ENCODE measurements at places on chromosomes 6 and 20.

DNA sequence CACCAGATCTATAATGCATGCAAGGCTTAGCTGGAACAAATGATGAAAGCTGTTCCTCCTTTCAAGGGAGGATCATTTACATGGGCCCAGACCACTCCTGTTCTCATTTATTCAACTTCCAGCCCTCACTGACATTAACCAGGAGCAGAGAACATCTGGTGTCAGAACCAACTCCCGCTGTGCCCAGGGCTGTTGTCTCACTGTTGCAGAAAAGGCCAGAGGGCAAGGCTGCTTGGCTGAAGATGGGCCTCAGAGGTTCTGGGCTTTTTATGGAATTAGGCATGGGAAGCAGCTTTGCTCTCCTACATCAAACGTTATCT lies 164.2 kb downstream of the GMPR start:
- no peak for DNase-seq

DNA sequence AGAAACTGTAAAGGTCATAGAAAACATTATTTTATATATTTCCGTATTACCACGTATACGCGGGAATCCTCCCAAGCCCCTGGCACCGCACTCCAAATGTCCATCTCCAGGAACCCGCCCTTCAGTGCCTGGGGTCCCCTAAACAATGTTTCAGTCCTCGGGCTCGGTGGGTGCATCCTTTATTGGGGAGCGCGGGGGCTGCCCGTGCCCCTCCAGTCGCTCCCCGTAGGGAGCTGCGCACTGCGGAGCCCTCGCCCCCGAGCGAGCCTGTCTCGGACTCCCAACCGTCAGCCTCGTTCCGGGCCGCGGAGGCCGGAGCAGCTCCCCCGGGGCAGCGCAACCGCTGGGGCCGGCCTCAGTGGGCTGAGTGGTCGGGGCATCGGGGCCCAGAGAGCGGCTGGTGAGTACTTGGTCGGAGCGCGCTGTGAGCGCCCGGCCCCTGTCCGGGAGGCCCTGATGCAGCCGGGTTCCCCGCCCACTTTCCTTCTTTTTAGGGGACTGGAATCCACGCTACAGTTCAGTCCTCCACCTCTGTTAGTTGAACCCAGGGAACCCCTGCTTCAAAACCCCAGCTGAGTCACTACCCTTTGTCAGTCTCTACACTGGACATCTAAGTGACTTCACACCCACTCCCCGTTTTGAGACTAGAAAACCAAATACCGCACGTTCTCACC lies at the start of gene DNAH8:
DNAH8 (plus strand) TSS at position 296 of the 674 bp plus-strand sequence. CDS start 7,499 bp downstream, outside the sequence.
- peak; percentile 24 for DNase-seq

GRCh38 chr6:18121580-18122127 lies 823 bp downstream of the NHLRC1 start:
- DNase-seq = no peak

GRCh38 chr6:136576821-136577220 lies 26.6 kb upstream of the MAP7 start:
- DNase-seq = no peak

GRCh38 chr6:1933292-1933691 lies 312.1 kb downstream of the GMDS start:
- DNase-seq = no peak

DNA sequence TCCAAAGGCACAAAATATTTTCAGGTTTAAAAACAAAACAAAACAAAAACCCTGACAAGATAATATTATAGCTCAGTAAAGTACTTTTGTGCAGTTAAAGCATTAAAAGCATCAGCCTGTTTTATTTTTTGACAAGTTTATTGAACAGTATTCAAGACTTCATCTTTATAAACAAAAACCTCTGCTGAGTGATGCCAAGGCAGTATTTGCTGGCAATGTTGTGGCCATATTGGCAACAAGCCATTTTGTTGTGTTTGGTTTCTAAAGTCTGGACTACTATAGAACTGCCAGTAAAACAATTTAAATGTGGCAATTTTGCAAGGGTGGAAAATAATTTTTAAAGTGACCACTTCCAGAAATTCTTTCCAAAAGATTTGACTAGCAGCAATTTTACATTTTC lies 15.9 kb downstream of the CPNE1 start:
- no peak for DNase-seq

DNA sequence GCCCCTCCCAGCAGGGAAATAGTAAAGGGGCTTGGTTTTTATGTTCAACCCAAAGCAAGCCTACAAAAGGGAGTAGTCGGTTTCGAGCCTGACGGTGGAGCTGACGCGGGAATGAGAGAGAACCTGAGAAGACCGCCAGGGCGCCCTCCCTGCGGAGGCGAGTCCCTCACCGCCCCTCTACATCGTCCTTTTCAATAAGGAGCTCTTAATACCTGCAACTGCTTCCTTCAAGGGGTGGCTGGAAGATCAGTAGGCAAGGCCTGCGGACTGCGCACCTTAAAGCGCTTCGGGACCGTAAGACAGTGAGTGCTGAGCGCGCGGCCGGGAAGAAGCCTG lies 709 bp upstream of the ZNF76 start:
- DNase-seq = no peak

DNA sequence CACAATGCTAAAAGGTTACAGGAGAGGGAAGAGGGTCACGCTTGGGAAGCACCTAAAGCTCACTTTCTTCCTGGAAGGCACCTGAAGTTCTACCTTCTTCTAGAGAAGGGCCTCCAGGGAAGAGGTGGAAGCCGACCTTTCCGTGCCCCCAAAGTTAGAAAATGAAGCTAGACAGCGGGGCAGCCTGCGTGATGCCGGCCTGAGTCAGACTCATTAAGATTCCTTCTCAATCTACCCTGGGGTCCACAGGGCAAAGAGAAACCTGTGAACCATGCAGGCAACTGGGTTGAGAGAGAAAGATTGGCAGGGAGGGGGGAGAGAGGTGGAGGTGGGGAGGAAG lies 54.8 kb upstream of the CCDC167 start:
- no peak for DNase-seq

- no peak for DNase-seq
Measured at GRCh38 chr6:136600818-136601217, 50.6 kb upstream of the MAP7 start.

DNA sequence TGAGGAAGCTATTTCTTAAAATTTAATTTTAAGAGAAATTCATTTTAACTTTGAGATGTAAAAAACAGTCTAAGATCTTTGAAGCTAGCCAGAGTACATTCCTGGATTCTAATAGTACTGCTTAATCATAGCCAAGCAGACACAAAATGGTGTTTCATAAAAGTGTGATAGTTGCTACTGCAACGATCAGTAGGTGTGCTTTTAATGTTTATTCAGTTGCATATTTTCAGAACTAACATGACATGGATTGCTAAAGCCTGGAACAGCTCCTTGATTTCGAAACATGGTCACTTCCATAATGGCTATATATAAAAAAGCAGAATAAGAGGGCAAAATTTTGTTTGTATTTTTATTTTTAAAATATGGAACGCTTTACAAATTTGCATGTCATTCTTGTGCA lies 35.5 kb downstream of the SESN1 start:
- no peak for DNase-seq

DNA sequence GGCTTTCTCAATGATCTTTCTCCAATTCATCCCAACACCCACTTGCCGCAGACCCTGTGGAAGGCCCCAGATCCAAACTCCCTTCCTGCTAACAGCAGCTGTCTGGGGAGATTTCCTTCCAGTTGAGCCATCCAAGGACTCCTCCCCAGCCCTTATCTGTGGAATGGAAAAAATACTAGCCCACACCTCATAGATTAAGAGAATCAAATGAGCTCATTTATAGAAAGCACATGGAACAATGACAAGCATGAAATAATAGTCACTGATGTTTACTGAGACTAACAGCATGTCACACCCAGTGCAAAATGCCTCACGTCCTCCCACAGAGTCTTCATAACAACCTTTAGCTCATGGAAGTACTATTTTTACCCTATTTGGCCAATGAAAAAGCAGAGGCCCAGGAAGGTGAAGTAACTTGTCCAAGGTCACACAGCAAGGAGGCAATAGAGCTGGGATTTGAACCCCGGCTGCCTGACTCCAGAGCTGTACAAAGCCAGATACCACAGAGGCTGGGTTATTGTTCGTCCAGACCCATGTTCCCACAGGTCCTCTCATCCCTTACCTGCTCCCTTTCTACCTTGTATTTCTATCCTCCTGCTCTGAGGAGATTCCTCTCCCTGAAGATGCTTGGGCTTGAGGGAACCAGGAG lies 23.4 kb upstream of the PTGIS start:
- no peak for DNase-seq

GRCh38 chr20:23145281-23145700 lies 59.2 kb upstream of the CD93 start:
- no peak for DNase-seq

DNA sequence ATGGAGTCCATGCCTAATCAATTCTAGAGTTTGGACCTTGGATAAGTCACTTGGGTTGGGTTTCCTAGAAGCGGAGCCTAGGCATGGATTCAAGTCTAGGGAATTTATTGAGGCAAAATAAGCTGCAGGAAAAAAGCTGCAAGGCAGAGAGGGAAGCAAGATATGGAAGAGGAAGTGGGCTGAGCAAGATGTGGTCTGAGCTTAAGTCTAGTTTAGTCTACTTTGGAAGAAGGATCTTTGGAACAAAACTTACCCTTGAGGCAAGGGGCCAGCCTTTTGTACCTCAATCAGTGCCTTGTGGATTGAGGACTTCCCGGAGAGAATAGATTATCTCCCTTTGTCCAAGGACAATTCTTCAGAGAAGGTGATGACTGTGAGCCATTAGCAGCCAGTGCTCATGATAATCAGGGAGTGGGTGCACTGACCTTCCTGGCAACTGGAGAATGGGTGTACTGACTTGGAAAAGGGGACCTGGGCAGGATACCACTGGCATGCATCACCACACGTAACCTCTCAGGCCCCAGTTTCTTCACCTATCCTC lies 10.9 kb downstream of the ZSCAN9 start:
- DNase-seq = no peak

DNA sequence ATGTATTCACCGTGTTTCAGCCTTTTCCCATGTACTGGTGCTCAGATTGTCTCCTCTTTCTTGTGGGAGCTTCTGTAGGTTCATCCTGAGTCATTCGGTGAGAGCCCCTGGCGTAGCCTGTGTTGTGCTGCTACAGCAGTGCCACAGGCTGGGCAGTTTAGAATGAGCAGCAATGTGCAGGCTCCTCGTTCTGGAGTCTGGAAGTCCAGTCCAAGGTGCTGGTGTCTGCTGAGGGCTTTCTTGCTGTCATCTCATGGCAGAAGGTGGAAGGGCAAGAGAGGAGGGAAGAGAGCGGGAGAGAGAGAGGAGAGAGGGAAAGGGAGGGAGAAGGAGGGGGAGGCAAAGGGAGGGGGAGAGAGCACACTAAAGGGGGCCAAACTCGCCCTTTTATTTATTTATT lies 15.1 kb downstream of the OSBPL2 start:
- DNase-seq = no peak

- no peak for DNase-seq
Measured at GRCh38 chr20:52012079-52012478, 179.5 kb downstream of the ZFP64 start.

- no peak for DNase-seq
Measured at GRCh38 chr6:125112934-125113333, 40.6 kb upstream of the TPD52L1 start.

DNA sequence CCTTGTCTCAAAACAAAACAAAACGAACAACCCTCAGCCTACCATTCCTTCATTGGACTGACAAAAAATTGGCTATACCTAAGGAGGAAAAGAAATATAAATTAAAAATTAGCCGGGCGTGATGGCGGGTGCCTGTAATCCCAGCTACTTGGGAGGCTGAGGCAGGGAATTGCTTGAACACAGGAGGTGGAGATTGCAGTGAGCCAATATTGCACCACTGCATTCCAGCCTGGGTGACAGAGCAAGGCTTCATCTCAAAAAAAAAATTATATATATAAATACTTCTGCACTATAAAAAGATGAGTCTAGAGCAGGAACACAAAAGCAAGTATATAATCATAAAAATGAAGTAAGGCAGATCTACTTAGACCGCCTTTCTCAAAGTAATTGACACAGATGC lies 109.8 kb downstream of the CRYBG1 start:
- no peak for DNase-seq

- no peak for DNase-seq
Measured at GRCh38 chr6:168565112-168565511, 124.1 kb downstream of the SMOC2 start.

DNA sequence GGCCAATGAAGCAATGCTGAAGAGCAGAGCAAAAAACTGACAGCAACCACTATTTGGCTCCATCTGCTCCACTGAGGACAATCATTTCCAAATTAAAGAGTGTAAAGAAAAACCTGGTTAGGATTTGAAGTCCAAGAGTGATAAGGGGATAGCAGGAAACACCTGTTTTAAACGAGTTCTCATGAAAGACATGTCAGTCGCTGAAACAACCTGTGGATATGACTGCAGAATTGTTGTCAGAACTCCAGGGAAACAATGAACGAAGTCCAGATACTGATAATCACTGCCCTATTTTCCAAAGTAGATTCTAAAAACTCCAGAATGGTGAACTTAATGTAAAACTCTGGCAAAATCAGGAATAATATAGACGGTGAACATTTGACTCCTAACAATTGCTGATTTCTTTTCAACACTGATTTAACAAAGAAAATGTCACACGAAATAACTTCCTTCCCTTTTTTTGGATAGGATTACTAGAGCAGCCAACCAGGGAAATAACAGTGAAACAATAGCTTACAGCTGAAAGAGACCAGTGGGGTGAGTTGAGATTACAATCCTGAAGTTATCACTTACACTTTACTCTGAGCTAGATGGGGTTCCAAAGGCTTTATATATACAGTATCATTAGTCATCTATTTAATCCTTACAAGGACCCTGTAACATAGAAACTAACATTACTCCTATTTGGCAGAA lies 83.7 kb downstream of the ELOVL5 start:
- DNase-seq = no peak

DNA sequence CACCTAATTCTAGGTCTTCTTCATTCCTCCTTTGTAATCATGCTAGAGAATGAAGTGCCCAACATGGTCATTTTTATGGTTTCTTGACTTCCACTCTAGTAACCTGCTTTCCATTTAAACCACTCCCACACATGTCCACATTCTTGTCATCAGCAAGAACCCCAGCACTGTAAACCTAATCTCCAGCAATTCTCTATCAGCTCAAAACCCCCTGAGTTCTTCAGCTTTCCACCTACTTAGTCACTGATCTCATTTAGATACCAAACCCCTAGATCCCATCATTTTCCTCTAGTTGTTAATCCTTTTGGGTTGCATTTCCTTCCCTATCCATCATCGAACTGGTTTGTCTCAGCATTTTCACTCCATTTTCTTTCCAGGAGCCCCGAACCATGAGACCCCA lies 49.7 kb downstream of the GOPC start:
- no peak for DNase-seq

- no peak for DNase-seq
Measured at GRCh38 chr6:47116606-47117005, 74.5 kb upstream of the ADGRF1 start.

DNA sequence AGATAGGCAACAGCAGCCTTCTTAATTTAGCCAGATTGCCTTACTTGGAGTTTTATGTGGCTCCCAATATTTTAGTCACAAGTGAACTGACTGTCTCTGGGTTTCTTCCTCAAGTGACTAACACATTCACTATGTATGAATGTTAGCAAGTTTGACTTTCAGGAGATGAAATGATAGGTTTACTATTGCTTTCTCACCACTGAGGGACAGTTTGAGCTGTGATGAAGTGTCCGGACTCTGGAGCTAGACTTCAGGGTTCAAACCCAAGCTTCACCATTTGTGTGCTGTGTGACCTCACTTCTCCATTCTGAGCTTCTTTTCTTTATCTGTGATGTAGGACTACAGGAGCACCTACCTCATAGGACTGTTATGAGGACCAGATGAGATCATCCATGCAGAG lies 8.2 kb downstream of the DHX35 start:
- no peak for DNase-seq
